Epithelial cell of prostate (primary cell): ENCODE measurements at places on chromosomes 1 and 21.

GRCh38 chr1:235866205-235866912 lies at the start of gene LYST:
Gene LYST, minus strand, starts transcription at chr1:235866906. Its CDS starts 36,489 bp downstream, at chr1:235830417.
- no peak for DNase-seq

DNA sequence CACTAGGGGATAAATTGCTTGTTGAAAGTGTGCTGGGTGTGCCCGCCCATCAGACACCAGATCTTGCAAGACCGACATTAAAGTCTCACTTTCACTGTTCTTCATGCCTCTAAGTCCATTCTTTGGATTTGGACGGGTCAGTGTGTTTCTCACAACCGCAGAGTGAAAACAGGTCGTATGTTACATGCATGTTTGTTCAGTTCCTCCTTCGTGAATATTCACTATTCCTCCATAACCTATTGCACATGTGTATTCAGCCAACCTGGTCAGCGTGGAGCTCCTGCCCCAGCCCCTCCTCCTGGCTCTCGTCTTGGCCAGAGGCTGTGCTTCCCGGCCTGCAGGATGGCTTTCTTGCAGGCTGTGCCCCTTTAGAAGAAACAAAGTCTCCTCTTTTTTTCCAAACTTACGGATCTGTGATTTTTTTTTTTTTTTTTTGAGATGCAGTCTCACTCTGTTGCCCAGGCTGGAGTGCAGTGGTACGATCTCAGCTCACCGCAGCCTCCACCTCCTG lies 2.2 kb upstream of the KRTAP10-6 start:
- DNase-seq = no peak

- DNase-seq = no peak
Measured at GRCh38 chr1:15011160-15011559, 142.4 kb upstream of the TMEM51 start.

GRCh38 chr1:212606395-212607205 lies 2.0 kb upstream of the ATF3 start:
- DNase-seq = no peak

DNA sequence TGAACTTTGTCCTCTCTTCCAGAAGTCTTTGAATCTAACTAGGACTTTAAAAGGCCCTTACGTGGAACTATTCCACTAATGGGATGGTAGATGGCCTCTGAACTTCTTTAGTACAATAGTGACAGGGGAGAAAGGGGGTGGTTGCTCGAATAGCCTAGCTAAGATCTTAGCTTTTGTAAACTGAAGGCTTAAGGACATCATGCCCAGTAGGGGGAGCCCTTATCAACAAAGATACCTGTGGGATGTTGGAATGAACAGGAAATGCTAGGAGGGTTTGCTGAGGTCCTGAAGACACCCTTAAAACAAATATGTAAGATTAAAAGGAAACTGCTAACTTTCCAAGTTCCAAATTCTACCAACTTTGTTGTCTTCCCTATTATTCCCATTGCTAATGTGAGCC lies 33.2 kb downstream of the NHLH2 start:
- no peak for DNase-seq

- DNase-seq = no peak
Measured at GRCh38 chr1:38803647-38804046, 55.9 kb downstream of the RRAGC start.

- no peak for DNase-seq
Measured at GRCh38 chr1:230264342-230264741, 161.8 kb downstream of the PGBD5 start.
